IgD-negative memory B cell (primary cell): ENCODE measurements at places on chromosomes 12 and 14. TPM values are rescaled to one million over a fixed set of nuclear protein-coding genes. Genes with fewer than 3 reads are reported as not detected.

The TAS2R8 gene
- polyA plus RNA-seq, result not detected

The USP30 gene
- 16.0 TPM for polyA plus RNA-seq

The P2RX7 gene
- polyA plus RNA-seq, result 3.8 TPM

The SLCO1B1 gene
- not detected for polyA plus RNA-seq

The MFAP5 gene
- not detected for polyA plus RNA-seq

The TPPP2 gene
- not detected for polyA plus RNA-seq

The SGPP1 gene
- 30.5 TPM for polyA plus RNA-seq

The CD163L1 gene
- polyA plus RNA-seq, result not detected

The CHMP4A gene
- 170 TPM for polyA plus RNA-seq

The CACNA2D4 gene
- polyA plus RNA-seq, result 2.0 TPM

The SSPN gene
- 149 TPM for polyA plus RNA-seq

The PSMC1 gene
- 79.1 TPM for polyA plus RNA-seq

The APPL2 gene
- 10.0 TPM for polyA plus RNA-seq

The MYF6 gene
- not detected for polyA plus RNA-seq

The PLA2G1B gene
- not detected for polyA plus RNA-seq

The OR9K2 gene
- not detected for polyA plus RNA-seq

The RNASE3 gene
- polyA plus RNA-seq, result not detected

The PXN gene
- polyA plus RNA-seq, result 6.3 TPM

The VPS37B gene
- polyA plus RNA-seq, result 48.1 TPM

The ZNF385A gene
- 4.2 TPM for polyA plus RNA-seq

The PLEKHG7 gene
- 12.0 TPM for polyA plus RNA-seq

The SRRM4 gene
- not detected for polyA plus RNA-seq

The FITM1 gene
- 1.1 TPM for polyA plus RNA-seq

The BCAT1 gene
- polyA plus RNA-seq, result 11.5 TPM

The VRTN gene
- polyA plus RNA-seq, result not detected

The DCN gene
- not detected for polyA plus RNA-seq

The OTX2 gene
- not detected for polyA plus RNA-seq

The GLIPR1L1 gene
- polyA plus RNA-seq, result not detected

The CARMIL3 gene
- 0.35 TPM for polyA plus RNA-seq

The SLC5A8 gene
- not detected for polyA plus RNA-seq

The SMOC1 gene
- polyA plus RNA-seq, result not detected

The OR4E2 gene
- polyA plus RNA-seq, result not detected

The KLHL33 gene
- 0.10 TPM for polyA plus RNA-seq

The TEX22 gene
- polyA plus RNA-seq, result 1.0 TPM

The BDKRB1 gene
- polyA plus RNA-seq, result not detected

The IRAK4 gene
- polyA plus RNA-seq, result 22.3 TPM

The CMTM5 gene
- 0.80 TPM for polyA plus RNA-seq

The ST8SIA1 gene
- not detected for polyA plus RNA-seq

The SYNE3 gene
- 8.8 TPM for polyA plus RNA-seq

The IFNG gene
- polyA plus RNA-seq, result not detected
